Glomerular endothelial cell (primary cell): ENCODE measurements at places on chromosomes 11 and 22.

DNA sequence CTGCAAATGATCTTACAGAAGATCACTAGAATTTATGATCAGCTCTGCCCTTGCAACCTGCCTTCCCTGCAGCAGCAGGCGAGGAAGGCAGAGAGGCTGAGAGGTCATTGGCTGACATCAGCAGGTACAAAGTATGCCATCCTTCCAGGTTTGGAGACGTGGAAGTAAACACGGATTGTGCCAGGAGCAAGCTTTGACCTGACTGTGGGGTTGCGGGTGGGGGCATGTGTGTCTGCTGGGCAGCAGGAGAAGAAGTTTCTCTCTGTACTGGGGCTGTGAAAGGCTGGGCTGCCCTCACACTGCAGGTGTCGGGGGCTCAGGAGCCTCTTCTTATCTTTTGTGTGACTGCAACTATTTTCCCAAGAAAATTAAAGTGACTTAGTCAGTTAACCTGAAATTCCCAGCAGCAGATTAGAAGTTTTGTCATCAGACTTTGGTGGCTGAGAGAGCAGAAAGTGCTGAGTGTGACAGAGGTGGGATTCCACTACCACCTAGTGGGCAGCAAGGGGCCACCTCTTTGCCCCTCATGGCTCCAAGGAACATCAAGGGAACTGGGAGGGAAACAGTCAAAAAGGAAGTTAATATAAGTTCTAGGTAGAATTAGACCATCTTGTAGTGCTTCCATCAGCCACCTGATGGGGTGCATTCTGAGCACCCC lies 565.9 kb downstream of the ETS1 start:
- no peak for DNase-seq

DNA sequence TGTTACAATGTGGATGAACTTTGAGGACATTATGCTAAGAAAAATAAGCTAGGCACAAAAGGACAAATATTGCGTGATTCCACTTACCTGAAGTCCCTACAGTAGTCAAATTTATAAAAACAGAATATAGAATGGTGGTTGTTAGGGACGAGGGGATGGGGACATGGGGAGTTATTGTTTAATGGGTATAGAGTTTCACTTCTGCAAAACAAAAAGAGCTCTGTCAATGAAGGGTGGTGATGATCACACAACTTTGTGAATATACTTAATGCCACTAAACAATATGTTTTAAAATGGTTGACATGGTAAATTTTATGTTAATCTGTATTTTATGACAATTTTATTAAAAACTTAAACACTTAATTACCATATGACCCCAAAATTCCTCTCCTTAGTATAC lies 26.1 kb downstream of the INTS4 start:
- no peak for DNase-seq

DNA sequence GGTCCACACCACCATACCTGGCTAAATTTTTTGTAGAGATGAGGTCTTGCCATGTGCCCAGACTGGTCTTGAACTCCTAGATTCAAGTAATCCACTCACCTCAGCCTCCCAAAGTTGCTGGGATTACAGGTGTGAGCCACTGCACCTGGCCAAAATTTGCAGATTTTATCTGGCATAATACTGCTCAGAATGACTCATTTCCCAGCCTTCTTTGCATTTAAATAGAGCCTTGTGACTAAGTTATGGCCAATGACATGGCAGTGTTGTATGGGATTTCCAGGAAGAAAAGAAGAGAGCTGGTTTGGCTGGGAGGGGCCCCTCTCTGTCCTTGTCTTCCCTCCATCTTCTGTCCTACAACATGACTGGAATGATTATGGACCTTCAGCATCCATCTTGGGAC lies 55.8 kb downstream of the CCDC34 start:
- DNase-seq, result no peak

- no peak for DNase-seq
Observed at GRCh38 chr11:70352601-70353000, 45.7 kb upstream of the CTTN start.

DNA sequence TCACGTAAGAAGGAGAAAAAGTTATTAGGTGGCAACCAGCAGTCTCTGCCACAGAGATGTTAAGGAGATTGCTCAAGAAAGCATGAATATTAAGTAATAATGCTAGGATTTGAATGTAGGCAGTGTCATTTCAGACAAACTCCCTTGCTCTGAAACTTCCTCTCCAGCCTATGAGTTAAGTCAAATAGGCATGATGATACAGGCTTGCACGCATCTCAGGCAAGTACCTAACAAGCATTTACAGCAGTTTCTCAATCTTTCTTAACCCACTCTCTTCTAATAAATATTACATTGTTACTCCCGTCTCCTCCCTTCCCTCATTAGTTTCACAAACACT lies 72.7 kb downstream of the RAB38 start:
- no peak for DNase-seq

DNA sequence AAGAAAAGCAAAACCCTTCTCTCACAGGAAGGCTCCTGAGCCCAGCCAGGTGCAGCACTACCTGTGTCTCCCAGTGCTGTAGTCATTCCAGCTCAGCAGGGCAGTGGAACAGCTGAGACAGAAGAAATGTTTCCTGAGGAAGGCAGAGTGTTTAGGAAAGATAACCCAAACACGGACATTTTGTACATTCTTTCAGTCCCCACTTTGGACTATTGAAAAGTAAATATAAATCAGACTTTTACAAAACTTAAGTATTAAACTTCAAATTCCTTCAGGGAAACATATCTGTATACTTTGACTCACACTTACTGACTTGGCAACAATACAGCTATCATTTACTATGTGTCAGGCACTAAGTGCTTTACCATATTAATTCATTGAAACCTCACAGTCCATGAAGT lies 40.4 kb downstream of the RRAS2 start:
- no peak for DNase-seq

GRCh38 chr11:69402251-69402887 lies 79.1 kb upstream of the LINC01488 start:
- no peak for DNase-seq

- no peak for DNase-seq
Observed at GRCh38 chr11:45921561-45922424, 663 bp upstream of the LARGE2 start.

- DNase-seq, result no peak
Observed at GRCh38 chr11:78914503-78914902, 339.8 kb upstream of the NARS2 start.

DNA sequence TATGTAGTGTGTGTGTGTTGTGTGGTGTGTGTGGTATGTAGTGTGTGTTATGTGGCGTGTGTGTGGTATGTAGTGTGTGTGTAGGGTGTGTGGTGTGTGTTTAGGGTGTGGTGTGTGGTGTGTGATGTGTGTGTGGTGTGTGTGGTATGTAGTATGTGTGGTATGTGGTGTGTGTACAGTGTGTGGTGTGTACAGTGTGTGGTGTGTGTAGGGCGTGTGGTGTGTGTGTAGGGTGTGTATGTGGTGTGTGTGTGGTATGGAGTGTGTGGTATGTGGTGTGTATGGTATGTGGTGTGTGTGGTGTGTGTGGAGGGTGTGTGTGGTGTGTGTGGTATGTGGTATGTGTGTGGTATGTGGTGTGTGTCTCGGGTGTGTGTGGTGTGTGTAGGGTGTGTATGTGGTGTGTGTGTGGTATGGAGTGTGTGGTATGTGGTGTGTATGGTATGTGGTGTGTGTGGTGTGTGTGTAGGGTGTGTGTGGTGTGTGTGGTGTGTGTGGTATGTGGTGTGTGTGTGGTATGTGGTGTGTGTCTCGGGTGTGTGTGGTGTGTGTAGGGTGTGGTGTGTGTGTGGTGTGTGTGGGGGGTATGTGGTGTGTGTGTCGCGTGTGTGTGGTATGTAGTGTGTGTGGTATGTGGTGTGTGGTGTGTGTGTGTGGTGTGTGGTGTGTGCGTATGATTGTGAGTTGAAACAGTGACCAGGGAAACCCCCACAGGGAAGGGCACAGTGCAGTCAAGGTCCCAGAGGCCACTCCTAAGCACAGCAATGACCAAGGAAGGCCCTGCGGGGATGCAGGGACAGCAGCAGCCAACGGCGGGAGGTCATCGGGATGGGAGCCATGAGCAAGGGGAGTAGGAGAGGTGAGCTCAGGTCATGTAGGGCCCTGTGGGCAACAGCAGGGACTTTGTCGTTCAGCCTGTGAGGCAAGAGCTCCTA lies 2.9 kb upstream of the PPP6R2 start:
- no peak for DNase-seq

DNA sequence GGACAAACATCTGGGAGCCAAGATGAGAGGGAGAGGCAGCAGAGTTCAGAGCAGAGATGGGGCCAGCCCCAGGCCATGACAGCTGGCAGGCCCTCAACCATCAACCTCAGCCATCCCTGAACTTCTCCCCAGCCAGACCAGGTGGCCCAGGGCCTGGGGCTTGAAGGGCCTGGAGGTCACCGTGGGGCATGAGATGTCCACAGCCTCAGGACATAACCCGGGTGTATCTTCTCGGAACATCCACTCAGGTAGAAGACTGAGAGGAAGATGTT lies 12.4 kb upstream of the SLC39A13 start:
- DNase-seq, result no peak
